ENCODE measurements at places on chromosomes 11 and 22.

DNA sequence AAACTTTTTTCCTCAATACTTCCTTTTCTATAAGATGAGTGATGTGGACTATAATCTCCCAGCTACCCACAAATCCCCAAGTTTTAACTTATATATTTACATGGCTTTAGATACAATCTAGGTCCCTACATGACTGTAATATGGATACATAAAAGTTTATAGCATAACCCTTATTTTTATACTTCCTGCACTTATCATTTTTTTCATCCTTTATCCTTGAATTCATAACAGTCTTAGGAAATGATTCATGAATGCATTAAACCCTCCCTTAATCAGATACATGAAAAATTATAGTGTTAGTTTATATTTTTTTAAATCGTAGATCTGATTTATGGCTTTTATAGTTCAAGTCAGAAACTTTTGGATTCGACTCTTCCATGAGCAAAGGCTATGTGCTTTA lies 195.8 kb downstream of the MAML2 start:
- no peak for DNase-seq

GRCh38 chr11:69170704-69171103 lies 15.0 kb downstream of the SMIM38 start:
- no peak for DNase-seq

- no peak for DNase-seq
Observed at GRCh38 chr11:65338676-65339075, 5.0 kb downstream of the DPF2 start.

DNA sequence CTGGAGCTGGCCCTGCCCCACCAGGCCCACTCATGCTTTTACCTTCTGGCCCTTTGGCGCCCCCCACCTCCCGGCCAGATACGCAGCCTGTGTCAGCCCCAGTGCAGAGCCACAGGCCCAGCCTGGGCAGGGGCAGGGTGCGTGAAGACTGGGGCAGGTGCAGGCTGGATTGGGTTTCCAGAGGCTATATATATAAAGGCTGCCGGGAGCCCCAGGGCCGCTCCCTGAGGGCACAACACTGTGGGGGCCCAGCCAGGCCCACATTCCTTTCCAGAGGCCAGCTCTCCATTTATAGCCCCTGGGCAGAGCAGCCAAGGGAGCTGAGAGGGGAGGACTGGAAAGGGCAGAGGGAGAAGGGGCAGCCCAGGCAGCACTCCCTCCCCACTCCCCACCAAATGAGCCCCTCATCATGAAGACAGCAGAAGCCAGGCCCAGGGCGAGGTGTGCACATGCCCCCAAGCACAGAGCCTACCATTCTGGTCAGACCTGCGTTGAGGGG lies 5.0 kb upstream of the MYOD1 start:
- DNase-seq: no peak

DNA sequence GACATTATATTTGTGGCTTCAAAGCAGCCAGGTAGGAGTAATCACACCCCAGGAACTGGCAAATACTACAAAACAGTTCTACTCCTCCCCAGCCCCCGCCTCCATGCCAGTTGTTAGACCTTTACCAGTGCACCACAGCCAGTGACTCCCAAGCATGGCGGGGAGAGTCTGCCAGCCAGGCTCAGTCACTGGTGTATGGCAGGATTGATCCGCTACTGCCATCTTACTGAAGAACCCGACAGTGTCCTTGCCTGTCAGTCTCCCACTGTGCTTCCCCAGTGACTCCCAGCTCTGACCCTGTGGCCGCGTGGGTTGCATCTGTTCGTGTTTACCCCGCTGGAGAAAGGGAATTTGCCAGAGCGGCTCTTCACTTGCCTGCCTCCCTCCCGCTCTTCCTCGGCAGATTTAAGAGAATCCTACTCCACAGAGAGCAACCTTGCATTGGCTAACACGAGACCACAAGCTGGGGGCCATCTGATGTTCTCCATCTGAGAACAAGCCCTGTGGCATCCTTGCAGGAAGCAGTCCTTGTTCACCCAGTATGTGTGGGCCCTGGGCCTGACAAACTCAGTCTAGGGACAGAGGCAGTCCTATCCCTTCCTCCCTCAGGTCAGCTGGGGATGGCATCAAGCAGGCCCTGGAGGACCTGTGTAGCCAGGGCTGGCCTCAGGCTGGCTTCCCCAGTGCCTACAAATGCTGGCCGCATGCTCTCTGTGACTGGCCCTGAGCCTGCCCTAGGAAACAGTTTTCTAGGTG lies 33.1 kb downstream of the GNAZ start:
- DNase-seq: no peak

DNA sequence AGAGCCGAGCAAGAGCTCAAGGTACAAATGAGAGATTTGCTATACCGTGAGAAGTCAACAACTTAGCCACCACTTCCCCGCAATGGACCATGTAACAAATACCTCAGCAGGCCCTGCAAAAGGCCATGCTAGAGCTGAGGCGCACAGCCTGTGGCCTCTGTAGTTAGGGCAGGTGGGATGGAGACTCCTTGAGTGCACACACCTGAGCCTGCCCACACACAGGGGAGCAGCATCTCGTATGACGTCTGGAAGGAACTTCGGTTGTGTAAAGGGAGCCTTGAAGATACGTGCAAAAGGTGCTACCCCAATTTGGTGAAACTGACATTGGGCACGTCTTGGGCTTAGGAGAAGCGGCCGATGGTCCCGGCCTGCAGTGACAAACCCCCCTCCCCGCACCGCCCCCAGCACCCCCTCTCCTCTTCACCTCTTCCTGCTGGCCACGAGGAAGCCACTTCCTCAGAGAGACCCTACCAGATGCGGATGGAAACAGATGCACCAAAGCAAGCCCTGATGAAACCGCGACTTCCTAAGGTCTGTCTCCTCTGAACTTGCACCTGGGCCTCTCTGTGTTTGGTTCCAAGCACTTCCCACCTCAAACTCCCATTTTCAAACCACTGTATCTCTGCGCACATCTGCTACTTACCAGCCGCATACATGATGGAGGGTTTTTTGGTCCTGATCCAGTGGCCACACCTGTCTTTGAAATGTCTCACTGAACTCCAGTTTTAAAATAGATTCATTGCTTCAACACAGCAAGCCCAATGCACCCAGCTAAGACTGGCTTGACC lies 10.6 kb downstream of the CDPF1 start:
- no peak for DNase-seq

GRCh38 chr22:35482974-35483373 lies 57.7 kb upstream of the RASD2 start:
- no peak for DNase-seq
